NCI-H2081 treated with DMSO at 0.1 percent for 48 hours (cell line): ENCODE measurements at places on chromosomes 7 and 10.

DNA sequence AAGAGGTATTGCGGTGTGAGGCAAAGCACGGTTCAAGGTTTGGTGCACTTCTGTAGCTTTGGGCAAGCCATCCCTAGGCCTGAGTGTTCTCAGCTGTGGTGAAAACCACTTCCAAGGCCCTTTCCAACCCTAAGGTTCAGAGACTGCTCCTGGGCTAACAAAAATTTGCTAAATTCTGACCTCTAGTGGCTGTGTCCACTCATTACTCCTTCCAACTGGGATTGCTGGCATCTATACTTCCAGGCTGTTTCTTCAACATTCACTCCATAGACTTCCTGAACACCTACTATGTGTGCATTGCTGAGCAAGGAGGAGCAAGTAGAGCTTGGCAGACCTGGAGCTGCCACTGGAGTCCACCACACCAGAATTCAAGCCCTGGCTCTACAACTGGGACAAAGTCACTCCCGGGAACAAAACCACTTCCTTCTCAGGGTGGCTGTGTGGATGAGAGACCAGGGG is 29.3 kb upstream of the SH3PXD2A start:
- DNase-seq, result peak; percentile 4

DNA sequence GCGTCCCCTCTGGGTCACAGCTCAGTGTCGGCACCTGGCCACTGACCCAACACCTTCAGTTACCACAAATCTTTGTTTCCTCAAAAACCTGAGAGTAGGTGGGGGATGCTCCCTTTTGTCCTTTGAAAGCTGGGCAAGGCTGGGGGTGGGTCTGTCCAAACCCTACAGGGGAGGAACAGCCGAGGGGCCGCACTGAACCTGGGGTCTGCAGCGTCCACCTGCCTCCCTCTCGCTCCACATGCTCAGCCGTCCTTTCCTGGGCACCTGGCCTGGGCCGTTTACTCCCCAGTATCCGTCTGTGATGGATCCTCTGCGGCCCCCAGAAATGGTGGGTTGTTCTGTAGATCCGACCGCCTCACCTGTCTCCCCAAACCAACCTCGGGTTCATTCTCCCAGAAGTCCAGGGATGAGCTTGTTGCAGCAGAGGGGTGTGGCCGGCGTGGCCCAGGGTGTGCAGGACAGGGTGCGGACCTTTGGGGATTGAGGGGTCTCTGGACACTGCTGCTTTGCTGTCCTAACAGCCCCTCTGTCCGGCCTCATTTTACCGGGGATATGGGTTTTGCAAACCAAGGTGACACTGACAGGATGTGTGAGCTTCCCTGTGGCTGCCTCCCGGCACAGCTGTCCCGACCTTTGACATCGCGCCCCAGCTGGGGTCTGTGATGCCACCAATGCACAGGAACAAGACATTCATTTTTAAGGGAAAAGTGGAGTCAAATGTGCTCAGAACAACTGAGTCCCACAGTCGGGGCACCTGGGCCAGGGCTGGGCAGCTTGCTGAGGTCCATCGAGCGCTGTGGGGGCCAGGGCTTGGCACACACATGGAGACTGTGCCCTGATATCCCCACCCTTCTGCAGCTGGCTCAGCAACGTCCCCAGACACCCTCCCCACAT is 115.9 kb downstream of the VIPR2 start:
- DNase-seq, result no peak

GRCh38 chr10:84783386-84783785 is 455.0 kb downstream of the CCSER2 start:
- DNase-seq, result peak; percentile 16

- no peak for DNase-seq
These were observed 18.9 kb upstream of the SUV39H2 start for GRCh38 chr10:14859775-14860174.

DNA sequence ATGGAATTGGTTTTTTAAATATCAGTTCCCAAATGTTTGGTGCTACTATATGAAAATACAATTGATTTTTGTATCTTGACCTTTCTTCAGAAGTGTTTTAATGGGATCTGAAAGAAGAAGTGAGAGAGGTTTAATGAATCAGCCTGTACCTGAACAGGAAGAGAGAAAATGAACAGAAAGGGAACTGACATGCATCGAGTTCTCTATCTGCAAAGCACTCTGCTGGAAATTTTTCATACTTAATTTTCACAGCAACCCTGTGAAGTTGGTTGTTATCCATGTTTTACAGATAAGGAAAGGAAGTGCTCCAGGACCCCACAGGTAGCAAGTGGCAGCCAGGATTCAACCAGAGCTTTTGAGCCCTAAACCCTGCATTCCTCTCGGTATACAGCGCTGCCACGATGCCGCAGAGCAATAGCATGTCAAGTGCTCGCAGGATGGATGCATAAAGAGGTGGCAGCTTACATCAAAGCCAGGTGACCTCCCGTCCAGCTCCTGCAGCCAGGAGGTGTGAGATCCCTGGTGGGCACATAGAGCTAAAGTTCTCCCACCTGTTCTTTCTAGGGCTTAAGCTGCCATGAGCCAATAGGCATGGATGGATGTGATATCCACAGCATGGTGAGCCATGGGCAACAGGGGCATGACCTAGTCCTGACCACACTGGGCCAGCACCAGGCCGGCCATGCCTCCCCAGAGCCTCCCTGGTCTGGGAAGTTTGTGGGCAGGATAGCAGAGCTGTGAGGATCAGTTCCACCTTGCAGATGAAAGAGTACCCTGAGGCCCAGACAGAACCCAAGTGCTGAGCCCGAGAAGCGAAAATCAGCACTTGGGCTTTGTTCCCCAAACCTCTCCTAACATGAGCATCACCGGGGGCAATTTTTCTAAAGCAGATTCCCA is 57.2 kb downstream of the CALML3 start:
- DNase-seq, result no peak

GRCh38 chr10:78269060-78269459 is 235.4 kb downstream of the RPS24 start:
- no peak for DNase-seq
